ENCODE measurements at places on chromosomes 11 and 22.

- peak; percentile 12 for DNase-seq
These were observed 712 bp downstream of the IL2RB start for GRCh38 chr22:37148742-37149665.

DNA sequence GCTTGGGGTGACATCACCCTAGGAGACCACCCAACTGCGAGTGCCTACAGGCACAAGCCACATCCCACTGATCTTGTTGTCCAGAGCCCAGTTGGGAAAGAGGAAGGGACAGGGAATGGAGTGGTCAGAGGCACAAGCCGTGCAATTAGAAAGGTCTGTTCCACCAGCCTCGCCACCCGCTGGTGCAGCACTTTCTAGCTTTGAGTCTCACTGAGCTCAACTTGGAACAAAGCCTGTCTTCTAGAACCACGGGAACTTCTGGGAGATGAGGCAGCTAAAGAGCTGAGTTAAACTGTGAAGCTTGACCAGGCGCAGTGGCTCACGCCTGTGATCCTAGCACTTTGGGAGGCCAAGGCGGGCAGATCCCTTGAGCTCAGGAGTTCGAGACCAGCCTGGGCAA, 29.3 kb downstream of the TPBGL start:
- DNase-seq = no peak

- no peak for DNase-seq
These were observed 51.0 kb downstream of the RPUSD4 start for GRCh38 chr11:126160345-126161022.

GRCh38 chr22:45670981-45671782, 452 bp upstream of the ATXN10 start:
- no peak for DNase-seq

GRCh38 chr22:38243007-38243765, 29.6 kb downstream of the TMEM184B start:
- peak; percentile 69 for DNase-seq

- DNase-seq = no peak
These were observed 4.2 kb downstream of the TH start for GRCh38 chr11:2167141-2168045.

GRCh38 chr11:79333355-79333754, 107.5 kb downstream of the TENM4 start:
- DNase-seq = no peak

GRCh38 chr11:8705146-8705545, 22.6 kb downstream of the RPL27A start:
- DNase-seq = no peak

DNA sequence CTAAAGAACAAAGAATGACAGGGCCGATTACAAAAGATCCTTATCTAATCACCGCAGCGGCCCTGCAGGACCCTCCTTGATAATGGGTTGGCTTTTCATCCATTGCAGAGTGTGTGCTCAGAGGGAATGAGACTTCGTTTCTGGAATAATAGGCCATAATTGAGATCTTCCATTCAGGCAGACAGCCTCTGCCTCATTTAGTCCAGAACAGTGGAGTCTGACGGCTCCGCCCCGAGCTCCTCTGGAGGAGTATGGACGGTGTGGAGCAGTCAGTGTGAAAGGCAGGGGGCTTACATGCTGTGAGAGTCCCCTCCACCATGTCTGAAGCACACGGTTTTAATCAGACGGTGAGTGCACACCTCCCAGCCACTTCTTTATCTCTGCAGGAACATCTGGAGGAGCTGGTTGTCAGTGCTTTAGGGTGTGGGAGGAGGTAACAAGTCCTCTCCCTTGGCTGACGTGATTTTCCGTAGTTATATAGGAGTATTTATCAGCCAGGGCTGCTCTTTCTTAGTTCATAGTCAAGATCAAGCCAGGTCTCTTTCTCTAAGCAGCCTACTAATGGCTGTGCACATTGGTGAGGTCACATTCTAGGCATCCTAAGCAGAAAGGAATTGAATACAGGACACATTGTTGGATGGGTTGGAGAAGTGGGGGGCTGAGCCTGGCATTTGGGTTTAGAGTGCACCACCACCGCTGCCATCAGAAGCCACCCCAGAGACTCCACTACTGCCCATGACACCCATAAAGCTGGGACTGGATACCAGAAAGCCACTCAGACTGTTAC, 1477.9 kb downstream of the TBC1D22A start:
- no peak for DNase-seq

DNA sequence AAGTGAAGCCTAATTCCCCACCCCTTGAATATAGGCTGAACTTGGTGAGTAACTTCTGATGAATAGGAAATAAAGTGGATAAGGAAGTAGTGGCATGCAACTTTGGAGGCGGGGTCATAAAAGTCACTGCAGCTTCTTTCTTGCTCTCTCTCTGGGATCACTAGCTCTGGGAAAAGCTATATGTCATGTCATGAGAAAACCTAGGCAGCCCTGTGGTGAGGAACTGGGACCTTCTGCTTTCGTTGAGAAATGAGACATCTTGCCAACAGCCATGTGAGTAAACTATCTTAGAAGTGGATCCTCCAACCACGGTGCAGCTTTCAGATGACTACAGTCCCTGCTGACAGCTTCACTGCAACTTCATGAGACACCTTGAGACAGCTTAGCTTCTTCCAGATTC, 15.7 kb downstream of the ZNF214 start:
- DNase-seq = no peak

GRCh38 chr22:39746600-39747262, 146.8 kb downstream of the ENTHD1 start:
- no peak for DNase-seq

GRCh38 chr22:26554956-26555355, 35.0 kb downstream of the TPST2 start:
- no peak for DNase-seq

DNA sequence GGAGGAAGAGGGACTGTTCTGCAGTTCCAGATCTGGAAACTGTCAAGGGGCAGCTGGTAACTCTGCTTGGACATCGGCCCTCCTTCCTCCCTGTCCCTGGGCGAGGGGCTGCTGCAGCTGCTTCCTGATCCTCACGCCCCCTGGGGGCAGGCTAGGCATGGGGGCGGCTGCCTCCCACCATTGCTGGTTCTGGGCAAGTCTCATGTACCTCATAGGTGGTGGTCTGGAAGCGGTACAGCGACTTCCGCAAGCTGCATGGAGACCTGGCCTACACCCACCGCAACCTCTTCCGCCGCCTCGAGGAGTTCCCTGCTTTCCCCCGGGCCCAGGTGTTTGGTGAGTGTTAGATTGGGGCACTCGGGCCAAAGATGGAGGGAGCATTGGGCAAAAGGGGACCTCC, 5.0 kb downstream of the SNX15 start:
- no peak for DNase-seq

DNA sequence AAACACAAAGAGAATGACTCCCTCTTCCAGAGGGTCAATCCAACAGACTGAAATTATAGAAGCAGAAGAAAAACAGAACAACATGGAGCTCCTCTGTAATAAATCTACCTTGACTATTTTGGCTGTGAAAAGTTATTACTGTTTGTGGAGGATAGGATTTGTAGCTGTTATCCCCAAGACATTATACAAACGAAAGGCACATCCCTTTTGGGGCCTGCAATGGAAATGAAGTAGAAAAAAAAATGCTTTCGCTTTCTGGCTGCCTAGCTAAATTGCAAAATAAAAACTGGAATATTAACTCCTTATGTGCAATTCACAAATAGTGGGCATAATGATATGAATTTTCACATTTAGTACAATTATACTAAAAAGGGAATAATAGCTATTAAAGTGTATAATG, 123.8 kb upstream of the CCDC179 start:
- DNase-seq = no peak

- DNase-seq = no peak
These were observed 39.6 kb upstream of the AMOTL1 start for GRCh38 chr11:94728541-94728940.

DNA sequence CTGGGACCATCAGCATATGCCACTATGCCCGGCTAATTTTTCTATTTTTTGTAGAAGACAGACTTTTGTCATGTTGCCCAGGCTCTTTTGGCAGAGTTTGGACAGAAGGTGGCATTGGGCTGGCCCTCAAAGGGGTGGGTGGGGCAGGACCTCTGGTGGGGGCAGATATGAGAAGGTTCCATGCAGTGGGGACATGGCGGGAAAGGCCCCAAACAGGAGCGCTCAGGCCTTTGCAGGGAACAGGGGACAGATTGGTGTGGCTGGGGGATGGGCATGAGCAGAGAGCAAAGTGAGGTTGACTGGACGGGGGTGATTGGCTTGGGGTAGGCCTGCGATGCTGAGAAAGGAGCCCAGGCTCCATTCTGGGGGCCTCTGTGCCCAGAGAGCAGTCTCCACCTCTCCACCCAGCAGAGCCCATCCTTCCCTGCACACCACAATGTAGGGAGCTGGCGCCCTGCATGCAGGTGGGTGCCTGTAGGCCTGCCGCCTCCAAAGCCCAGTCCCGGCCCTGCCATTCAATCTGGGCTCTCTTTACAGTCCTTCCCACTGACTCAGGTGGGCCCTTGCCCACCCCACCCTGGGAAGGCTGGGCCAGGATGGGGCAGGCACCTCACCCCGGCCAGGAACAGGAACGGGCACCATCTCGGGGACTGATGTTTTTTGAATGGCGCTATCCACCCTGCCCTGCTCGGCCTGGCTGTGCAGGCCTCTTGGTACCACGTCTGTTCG, 98.7 kb downstream of the MORC2 start:
- DNase-seq = peak; percentile 10

GRCh38 chr22:45816776-45817175, 145.1 kb downstream of the ATXN10 start:
- no peak for DNase-seq

DNA sequence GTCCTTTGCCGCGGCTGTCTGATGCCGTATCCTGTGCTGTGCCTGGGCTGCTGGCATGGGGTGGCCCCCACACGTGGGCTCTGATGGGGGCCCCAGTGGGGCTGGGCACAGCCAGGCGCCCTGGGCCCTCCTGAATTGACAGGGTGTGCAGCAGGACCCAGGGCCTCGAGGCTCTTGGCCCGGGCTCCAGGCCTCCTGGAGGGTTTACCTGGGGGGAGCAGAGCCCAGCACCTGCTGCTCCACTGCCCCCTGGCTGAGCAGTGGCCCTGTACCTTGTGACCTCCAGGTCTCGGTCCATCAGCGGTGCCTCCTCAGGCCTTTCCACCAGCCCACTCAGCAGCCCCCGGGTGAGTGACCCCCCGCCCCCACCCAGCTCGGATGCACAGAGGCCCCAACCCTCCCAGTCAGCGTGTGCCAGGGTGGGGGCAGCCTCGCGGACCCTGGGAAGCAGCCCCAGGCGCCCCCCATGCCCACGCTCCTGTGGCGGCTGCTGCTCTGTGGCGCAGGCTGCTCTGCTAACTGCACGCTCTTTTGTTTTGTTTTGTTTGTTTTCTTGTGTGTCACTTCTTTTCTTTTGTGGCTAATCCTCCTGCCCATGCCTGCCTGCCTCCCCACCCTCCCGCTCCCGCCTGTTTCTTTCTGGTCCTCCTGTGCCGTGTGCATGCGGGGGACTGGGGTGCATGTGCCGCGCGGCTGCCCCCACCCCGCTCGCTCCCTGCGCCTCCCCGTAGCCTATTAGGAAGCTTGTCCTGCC, 36.9 kb downstream of the MOB2 start:
- DNase-seq = no peak

GRCh38 chr22:25219948-25220442, 556 bp downstream of the CRYBB2 start:
- DNase-seq = no peak

Measured in heart left ventricle (tissue), 16 donors.